GM13976 (cell line): ENCODE measurements at places on chromosomes 3 and 15.

- DNase-seq = no peak
Observed at GRCh38 chr3:194259982-194260766, 91.0 kb downstream of the CPN2 start.

DNA sequence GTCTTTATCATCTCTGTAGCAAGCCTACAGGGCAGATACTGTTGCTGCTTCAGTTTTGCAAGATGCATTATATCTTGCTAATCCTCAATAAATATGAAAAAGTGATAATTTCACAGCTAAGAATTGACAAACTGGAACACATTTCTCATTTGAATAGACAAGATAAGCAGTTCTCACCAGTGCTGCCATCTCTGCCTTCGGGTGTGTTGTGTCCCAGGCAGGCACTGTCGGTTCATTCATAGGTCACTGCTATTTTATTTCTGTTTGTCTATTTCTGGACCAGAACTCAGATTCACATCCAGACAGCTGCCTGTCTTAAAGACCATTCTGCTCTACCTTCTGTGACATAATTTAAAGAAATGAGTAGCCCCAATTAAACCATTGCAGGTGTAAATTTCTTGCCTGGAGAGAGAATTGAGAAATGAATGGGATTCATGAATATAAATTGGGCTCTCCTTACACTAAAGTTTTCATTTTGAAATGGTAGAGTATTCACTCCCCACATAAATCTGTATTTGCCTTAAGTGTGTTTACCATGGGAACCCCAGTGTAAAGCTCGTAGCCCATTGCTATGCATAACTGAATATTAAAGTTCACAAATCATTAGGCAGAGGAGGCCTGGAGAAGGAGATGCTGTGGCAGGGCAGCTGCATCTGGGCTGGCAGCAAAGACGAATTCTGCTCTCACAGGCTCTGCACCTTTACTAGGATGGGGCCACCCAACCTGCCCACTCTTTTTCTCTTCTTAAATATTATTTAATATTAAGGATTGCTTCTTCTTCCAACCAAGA, 149.9 kb downstream of the ARPP21 start:
- DNase-seq = no peak

DNA sequence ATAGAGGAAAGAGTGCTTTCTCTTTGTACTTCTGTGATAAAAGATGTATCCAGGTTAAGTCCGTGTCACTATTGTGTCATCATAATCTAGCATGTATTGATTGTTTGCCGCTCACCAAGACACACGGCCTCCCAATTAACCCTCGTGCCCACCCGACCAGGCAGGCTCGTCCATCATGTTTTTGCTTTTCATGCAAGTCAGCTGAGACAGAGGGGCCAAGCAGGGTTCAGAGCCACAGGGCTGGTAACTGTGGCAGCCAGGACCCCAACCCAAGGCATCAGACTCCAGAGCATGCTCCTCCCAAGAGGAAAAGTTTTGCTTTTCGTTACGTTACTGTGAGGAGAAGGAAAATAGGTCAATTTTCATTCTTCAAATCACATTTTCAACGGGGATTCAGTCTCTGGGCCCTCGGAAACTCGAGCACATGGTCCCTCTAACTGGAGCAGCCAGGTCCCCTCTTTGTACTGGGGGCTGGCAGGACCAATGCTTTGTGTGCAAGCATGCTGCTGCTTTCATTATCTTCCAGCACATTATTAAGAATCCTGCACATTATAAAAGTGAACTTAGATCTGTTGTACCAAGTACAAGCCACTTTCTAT, 161.1 kb upstream of the TOPAZ1 start:
- no peak for DNase-seq

- no peak for DNase-seq
Observed at GRCh38 chr15:78790027-78790426, 21.2 kb downstream of the ADAMTS7 start.

DNA sequence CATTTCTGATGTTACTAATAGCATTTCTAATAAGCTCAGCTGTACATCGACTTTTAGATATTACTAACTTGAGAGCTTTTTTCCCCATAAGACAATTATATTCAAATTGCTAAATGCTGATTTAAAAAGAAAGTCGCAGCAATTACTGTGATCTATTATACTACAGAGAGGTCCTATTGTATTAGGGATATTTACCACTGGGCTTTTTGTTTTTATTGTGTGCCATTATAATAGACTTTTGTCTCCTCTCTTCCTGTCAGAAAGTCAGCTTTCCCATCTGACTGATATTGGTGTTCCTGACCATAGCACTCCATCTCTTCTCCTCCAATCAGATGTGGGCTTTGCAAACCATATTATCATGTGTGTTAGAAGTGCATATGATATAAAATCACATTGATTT, 27.2 kb upstream of the RYR3 start:
- DNase-seq = no peak

DNA sequence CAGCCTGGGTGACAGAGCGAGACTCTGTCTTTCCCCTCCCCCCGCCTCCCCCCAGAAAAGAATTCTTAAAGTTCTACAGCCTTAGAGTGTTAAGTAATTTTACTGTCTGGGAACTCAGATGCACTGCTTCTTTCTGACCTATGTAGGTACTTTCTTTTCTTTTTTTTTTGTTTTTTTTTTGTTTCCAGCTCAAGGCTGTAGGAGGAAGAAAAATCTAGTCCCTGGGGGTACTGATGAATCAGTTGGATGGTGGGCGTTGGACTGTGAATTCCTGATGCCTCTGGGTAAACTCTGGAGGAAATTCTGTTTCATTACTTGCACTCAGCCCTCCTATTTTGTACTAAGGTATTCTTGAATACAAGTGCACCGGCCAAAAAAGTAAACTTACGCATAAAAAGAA, 10.8 kb downstream of the GHRL start:
- DNase-seq = no peak

- DNase-seq = no peak
Observed at GRCh38 chr3:46561511-46561910, 4.6 kb downstream of the LRRC2 start.

DNA sequence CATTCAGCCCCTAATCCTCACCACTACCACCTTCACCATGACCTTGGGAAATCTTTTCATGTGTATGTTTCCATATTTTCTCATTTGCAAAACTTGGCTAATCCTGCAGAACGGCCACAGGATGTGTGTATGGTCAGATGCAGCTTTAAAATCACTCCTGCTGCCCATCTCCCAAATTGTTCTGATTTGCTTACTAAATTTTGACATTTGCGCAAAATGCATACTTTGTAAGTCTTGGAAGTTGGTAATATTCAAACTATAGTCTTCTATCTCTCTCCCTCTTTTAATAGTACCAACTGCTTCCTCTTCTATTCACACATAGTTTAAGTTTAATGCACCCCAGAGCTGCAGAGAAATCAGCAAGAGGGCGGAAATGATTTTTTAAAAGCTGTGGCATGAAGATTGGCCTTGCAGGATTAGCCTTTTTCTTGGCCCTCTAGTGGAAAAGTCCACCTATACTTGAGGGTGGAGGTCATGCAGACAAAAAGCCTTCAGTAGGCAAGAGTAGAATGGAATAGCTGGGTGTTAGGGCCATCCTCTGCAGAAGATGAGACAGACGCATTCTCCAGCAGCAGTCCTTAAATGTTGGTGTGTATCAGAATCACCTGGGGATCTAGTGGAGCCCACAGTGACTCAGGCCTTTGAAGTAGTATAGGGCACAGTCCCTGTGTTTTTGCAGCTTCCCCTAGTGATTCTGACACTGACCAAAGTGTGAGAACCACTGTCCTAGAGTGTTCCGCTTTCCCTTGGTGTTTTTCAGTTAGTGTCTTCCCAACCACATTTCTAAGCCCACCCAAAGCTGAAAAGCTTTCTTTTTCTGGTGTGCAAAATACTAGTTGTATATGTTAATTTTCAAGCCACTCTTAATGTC, 181.7 kb downstream of the CHST2 start:
- no peak for DNase-seq

GRCh38 chr15:72584006-72584405, 70.5 kb upstream of the GOLGA6B start:
- DNase-seq = no peak

GRCh38 chr15:27884726-27885125, 214.4 kb downstream of the OCA2 start:
- no peak for DNase-seq

DNA sequence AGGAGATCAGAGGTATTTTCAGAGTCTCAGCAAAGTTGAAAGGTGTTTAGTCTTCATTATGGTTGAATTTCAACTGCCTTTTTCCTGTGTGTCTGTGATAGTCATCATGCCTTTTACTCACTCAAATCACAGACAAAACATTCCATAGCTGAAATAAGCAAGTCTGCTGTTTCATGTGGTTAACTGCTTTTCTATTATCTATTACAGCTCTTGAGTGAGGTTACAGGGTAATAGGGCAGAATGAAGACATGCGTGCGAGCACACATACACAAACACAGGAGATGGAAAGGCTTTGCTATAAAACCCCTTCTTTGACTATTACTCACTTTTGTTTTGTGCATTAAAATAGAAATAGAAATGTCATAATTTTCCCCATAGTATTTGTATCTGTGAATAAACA, 192.6 kb upstream of the RARB start:
- no peak for DNase-seq

- no peak for DNase-seq
Observed at GRCh38 chr15:78993257-78993930, 48.5 kb upstream of the CTSH start.

- DNase-seq = no peak
Observed at GRCh38 chr3:59970376-59970775, 920.6 kb upstream of the CFAP20DC start.

DNA sequence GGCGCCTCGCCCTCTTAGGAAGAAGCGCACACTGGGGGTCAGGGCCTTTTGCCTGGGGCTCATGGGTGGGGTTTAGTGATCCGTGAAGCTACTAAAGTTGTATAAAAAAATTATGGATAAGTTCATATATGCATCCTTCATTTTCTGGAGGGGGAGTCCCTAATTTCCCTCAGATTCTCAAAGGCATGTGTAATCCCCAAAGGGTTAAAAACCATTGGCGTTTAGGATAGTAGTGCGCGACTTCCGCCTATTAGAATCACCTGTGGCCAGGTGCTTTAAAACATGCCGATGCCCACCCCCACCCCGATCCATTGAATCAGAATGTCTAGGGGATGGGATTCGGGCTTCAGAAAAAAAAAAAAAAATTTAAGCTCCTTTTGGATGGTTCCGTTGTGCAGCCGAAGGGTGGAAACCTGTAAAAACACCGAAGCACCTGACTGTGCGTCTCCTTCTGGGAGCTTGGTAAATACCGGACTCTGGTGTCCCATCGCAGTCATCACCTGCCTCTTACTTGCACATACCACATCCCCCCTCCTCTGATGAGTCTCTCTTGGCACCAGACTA, 570 bp downstream of the APH1B start:
- DNase-seq = no peak

- no peak for DNase-seq
Observed at GRCh38 chr15:44661576-44661975, 1.9 kb downstream of the SPG11 start.

DNA sequence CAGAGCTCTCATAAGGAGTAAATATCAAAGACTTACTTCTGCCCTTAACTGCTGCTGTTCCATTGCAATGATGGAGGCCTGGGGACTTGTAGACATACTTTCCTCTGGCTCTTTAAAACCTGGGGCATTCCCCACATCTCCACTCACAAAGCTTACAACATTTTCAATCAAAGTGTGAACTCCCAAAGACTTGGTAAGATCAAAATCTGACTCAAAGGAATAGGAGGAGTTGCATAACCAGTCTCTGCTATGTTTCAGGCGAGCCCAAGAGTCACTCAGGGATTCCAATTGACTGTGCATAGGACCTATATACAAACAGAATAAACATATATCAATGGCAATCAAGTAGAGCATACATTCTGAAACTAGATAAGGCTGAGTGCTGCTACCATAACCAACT, 101.5 kb downstream of the FBXL22 start:
- no peak for DNase-seq

DNA sequence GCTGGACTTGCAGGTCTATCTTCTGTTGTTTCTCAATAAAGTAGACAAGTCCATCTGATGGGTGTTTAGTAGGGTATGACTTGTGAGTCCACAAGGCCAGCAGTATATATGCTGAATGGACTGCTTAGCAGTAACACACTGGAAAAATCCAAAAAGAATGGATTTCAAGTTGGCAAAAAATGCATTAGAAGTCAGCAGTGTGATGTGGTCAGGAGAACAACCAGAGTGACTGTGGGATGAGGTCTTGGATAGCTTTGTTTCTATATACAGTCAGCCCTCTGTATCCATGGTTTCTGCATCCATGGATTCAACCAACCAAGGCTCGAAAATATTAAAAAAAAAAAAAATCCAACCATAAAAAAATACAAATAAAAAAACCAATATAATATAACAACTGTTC, 55.8 kb downstream of the LPP start:
- DNase-seq = no peak

DNA sequence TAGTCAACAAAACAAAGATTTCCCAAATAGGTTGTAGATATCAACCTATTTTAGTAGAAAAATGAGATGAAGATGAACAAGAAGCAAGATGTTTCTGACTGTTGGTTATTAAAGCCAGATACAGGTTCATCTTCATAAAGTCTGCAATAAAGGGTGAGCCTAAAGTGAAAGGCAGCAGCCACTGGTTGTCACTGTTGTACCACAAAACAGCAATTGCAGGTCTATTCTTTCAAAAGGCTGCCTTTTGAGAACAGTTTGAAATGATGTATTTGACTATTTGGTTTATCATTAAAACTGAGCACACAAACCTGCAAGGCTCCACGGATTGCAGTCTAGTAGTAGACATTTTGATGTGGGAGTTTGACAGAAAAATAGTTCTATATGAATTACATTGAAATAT, 543.4 kb downstream of the GBE1 start:
- no peak for DNase-seq

GRCh38 chr3:99966662-99967416, 147.5 kb downstream of the FILIP1L start:
- no peak for DNase-seq

- no peak for DNase-seq
Observed at GRCh38 chr15:79954661-79955060, 16.3 kb downstream of the BCL2A1 start.

DNA sequence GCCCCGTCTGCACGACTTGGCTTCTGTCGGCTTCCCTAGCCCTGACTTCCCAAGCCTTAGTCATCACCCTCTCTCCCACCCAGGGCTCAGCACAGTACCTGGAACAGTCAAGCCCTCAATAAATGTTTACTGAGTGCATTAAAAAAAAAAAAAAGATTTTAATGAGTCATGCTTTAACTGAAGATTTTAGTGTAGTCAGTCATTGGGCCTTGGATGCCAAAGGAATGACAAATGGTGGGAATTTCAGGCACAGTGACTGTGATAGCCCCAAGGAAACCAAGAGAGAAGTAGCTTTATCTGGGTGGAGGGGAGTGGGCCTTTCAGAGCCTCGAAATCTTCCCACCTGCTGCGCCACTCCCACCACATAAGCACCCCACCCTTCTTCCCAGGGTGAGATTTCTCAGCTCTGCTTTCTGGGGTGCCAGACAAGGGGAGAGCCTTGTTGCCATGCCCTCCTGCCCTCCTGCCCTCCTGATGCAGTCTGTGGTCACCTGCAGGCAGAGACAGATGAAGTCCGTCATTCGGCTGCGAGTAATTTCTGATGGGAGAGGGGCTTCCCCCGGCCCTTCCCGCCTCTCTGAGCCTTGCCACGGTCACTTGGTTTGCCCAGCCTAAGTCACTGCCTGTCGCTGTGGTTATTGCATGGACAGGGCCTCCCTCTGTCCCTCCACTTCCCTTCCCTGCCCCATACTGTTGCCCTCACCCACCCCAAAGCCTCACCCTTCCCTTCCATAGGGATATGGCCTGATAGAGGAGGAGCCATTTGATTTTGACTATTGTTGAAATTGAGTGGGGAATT, 41.8 kb downstream of the SMAD3 start:
- DNase-seq = no peak
